ENCODE measurements at places on chromosomes 7 and 10.

DNA sequence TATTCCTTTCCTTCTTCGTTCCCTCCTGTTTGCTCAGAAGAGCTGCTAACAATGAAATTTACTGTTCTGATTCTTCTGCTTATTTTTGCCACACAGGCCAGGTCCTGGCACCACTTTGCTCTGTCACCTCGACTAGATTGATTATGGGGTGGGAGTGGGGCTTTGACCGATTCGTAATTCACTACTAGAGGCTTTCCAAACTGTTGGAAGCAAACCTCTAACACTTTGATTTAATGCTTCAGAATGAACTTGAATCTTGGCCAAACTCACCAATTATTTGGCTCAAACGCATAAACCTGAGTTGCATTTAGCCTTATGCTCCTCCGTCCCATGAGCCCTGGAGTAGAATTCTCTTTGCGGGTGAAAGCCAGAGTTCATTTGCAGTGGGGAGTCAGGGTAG lies 476.2 kb upstream of the FZD8 start:
- no peak for DNase-seq

GRCh38 chr10:4501306-4501705 lies 324.7 kb upstream of the AKR1E2 start:
- no peak for DNase-seq

DNA sequence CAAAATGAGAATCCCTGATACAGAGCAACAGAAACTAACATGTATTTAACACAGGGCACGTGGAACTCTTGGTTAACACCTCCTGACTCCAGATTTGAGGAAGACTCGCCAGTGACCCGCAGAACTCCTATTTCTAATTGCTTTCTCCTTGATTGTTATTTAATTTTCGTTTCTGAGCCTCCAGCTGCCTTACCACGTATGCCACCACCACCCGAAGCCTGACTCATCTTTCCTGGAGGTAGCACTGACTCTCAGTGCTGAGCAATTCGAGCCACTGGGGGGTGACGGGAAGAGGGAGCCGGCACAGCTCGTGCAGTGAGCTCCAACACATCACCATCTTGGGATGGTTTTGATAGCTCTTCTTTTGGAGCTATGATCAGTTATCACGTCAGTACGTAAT lies 273.9 kb upstream of the MGMT start:
- DNase-seq = no peak

- no peak for DNase-seq
Observed at GRCh38 chr10:129098517-129098916, 368.5 kb upstream of the MGMT start.

DNA sequence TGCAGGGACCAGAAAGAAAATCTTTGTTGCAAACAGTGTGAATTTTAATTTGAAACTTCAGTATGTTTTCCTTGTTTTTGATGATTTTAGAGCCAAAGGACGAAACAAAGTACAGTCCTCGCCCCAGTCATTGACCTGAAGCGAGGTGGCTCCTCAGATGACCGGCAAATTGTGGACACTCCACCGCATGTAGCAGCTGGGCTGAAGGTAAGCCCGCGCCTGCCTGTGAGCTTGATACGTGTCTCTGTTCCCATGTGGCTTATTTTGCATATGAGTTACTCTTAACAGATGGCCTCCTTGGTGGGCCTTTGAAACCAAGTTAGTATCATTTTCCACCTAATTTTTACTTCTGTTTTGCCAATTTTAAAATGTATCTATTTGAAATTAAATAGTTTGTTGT lies 12.3 kb downstream of the RBM17 start:
- no peak for DNase-seq

- no peak for DNase-seq
Observed at GRCh38 chr7:37100735-37101331, 347.8 kb downstream of the ELMO1 start.

DNA sequence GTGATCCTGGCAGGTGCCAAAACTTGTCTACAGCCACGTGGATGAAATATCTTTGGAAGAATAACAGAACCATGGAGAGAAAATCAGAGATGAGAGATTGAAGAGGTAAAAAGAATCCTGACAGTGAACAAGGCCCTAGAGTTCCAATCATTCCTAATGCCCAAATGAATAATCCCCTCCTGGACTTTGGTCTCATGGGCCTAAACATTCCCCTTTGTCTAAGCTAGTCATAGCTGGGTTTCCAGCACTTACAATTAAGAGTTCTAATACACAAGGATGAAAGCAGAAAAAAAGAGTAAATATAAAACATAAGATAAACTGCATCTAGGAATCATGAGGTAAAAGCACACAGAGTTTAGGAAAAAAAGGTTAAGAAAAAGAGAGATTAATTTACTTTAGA lies 40.2 kb downstream of the ARHGAP12 start:
- no peak for DNase-seq

DNA sequence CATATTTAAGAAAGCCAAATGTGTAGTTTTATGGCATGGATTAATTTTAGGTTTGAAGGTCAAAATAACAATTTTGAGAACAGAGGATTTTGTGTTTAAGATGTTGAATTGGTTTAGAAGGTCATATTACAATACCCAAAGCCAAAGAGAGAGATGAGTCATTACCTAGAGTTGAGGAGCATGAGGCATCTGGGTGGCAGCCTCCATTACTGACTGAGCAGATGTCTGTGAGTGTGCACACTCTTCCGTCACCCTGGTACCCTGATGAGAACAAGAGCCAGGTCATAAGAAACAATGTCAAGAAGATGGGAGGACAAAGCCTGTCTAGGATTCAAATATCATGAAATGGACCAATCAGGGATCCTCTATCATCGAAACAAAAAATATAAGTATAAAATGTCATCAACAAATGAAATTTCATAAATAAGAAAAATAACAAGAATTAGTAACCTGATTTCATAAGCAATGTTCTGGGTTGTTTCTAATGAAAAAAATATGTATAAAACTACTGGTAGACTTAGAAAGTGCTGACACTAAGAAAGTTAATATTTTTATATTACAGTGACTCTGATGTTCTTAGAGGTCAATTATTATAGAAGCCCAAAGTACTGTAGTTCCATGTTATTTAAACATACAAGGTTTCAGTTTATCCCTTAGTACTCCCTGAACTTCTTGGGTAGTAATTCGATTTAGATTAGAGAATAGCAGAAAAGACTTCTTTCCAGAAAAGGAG lies 20.0 kb downstream of the CUBN start:
- DNase-seq = no peak

DNA sequence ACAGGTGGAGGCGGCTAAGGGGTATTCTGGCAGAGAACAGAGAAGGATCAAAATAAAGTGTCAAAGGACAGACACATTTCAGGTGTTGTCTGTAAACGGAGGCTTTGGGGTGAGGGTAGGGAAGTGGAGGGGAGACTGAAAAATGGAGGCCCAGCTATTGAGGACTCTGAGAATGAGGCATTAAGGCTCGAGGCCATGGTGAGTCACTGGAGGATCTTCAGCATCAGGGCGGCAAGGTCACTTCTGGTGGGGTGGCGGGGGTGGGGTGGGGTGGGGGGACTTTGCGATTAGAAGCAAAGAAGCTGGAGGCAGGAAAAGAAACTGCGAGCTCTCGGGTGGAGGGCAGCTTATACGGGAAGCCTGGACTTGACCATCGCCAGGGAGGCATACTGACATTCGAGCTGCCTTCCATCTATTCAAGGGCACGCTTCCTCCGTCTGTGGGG lies 58.4 kb upstream of the PCGF5 start:
- DNase-seq = no peak

DNA sequence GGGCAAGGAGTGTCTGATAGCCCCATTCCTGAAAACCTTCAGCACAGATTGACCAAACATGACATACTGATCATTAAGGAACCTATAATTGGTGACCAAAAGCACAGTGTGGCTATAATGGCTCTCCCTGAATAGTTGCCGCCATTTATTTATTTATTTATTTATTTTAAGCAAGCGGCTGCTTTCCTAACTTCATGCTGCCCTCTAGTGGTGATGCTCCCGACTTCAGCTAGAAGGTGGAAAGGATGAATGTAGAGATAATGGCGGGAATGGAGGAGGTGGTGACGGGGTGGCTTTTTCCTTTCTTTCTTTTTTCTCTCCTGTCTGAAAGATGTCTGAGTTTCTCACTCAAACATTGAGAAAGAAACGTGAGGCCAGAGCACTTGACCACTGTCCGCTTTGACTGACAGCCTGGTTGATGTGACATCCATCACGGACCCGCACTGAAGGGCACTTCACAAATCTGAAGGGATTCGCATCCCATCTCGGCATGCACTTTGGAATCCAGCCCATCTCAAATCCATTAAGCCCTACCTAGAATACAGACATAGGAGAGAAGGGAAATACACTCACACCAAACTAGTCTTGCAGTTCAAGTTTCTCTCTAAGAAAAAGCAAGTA lies 1090.1 kb downstream of the KCNMA1 start:
- DNase-seq = peak; percentile 85

DNA sequence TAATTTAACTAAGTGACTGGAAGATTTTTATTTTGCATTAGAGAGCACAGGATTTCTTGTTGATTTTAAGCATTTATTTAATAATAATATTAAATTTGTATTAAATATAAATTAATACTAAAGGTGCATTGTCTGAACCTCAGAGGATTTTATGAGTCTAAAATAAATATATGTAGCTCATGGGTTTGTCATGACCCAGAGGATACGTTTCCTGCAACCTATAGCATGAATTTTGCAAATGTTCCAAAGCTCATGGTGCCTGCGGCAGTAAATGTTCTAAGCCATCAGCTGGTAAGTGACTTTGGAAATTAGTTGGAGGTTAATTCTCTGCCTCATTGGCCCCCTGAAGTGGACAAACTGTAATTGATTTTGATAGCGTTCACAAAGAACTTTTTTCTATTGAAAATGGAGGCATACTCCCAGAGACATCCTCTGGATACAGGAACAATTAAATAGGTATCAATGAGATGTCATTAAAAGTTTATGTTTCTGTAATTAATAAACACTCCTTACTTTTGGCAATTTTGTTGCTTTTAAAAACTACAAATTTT lies 397.4 kb downstream of the ANKRD7 start:
- no peak for DNase-seq

DNA sequence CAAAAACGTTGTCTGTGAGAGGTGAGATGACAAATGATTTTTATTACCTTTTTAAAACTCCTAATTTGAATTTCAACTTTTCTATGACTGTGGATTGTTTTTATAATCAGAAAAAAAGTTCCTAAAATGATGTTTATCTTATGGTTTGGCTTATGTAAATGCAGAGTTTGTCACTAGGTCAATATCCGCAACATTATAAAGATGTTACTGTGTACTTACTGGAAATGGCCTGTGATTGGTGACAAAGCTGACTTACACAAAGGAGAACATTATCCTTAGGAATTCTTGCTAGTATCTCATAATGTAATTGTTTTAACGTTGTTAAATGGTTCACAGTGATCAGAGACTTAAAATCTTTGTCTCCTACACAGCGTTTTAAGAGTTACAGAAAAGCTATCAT lies 79.0 kb downstream of the SDK1 start:
- no peak for DNase-seq

- no peak for DNase-seq
Observed at GRCh38 chr7:83359108-83359507, 196.4 kb upstream of the PCLO start.

All from cerebellar cortex (tissue), 1 donor.